ENCODE measurements at places on chromosomes 5 and 9.

DNA sequence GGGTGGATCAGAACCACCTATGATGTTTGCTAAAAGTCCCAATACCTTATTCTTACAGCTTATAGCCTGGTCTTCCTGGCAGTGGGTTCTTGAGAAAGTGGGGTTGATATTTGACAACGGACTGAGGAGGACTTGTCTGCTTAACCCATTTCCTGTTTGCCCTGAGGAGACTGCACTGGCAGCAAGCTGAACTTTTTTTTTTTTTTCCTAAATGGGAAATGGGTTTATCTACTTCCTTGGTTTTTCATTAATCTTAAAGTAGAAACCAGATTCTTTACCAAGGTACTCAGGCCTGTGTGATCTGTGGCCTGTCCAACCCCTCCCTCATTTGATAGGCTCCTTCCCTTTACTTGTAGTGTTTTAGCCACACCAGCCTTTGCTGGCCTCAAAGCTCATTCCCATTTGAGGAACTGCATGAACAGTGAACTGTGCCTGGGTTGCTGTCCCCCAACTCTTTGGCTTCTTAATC lies 47.1 kb downstream of the C9orf57 start:
- no peak for DNase-seq

DNA sequence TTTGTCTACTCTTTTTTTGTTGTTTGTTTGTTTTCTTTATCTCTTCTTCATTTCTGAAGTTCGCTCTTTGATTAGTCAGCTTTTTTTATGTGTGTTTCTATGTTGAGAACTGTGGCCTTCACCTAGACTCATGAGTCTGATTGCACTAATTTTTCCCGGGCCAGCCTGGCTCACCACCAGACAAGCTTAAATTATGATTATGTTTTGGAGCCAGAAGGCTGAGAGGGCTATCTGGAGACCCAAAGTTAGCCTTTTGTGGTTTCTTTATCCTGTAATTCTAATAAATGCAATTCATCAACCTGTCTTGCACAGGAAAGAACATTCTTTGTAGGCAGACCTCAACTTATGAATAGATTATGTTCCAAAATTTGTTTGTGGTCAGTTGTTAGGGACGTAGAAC lies 20.8 kb upstream of the ACTBL2 start:
- no peak for DNase-seq

DNA sequence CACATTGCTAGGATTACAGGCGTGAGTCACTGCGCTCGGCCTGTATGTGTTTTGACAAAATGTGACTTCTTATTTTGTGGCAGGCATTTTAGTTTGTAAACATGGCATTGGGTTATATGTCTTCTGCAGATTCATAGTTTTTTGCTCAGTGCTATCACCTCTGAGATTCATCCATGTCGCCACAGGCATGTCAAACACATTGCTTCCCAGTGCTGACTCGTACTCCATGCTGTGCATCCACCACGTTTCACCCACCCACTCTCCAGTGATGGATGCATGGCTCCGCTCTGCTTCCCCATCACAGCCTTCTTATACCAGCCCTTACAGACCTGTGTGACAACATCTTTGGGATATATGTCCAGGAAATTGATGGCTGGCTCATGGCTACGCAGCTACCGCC lies 158.8 kb downstream of the GAS1 start:
- DNase-seq: no peak

DNA sequence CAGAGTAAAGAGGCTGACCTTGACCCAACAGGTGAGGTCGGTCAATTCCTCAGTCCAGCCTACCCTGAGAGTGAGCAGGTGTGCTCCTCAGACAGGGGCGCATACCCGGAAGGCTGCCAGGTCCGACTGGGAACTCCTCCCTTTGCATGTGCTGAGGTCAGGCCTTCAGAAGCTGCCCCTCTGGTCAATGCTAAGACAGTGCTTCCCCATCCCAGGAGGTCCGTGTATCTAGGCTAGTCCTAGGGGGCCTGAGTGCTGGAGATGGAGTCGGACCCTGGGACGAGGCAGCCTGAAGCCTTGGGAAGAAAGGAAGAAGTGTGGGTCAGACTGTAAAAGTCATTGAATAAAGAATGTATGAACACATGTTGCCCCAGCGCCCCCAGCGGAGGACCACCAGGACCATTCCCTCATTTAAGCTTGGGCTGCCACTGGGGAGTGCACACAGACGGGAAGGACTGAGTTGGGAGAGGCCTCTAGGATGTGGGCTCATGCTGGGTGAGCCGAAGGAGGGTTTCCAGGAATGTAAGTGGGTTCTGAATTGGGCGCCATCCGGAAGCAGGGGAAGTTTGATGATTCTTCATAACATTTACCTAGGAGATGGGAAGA lies 41.0 kb upstream of the GFPT2 start:
- DNase-seq: no peak

GRCh38 chr5:155307229-155307628 lies 293.7 kb downstream of the KIF4B start:
- no peak for DNase-seq

DNA sequence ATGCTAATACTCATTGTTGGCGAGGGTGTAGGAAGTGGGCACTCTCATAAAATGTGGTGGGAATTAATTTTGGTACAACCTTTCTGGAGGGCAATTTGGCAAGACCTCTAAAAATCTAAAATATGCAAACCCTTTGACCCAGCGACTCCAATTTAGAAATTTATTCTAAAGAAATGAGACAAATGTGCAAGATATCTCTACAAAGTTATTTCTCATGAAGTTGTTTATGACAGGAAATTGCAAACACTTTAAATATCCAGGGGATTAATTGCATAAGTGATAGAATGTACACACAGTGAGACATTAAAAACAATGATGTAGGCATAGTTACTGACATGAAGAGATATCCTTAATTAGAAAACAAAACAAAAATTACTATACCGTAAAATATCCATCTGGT lies 246.3 kb upstream of the MAP3K1 start:
- no peak for DNase-seq

- no peak for DNase-seq
Observed at GRCh38 chr9:81116340-81117137, 572.8 kb downstream of the TLE1 start.

DNA sequence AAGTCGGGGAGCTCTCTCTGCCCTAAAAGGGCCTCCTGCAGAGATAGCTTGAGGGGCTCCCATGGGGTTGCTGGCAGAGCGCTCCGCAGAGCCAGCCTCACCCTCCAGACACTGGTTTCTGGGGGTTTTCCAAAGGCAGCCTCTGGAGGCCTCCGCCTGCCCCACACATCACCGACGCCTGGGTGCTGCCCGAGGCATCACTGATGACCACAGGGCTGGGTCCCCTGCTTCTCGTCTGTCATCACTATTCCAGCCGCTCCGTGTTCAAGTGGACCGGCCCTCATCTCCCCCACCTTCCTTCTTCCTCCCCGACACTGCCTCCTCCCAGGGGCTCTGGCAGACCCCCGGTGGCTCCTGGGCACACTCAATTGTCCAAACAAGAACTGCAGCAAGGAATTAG lies 64.1 kb upstream of the IRX4 start:
- DNase-seq: no peak
